CD4-positive, alpha-beta T cell treated with Interleukin-12 subunit alpha and Interleukin-12 subunit beta, for 1 hour (primary cell): ENCODE measurements at places on chromosomes 6 and 20.

- DNase-seq = no peak
Measured at GRCh38 chr20:33568868-33569801, 79.2 kb downstream of the CBFA2T2 start.

GRCh38 chr6:157284738-157285421, 38.4 kb downstream of the TMEM242 start:
- DNase-seq = no peak

DNA sequence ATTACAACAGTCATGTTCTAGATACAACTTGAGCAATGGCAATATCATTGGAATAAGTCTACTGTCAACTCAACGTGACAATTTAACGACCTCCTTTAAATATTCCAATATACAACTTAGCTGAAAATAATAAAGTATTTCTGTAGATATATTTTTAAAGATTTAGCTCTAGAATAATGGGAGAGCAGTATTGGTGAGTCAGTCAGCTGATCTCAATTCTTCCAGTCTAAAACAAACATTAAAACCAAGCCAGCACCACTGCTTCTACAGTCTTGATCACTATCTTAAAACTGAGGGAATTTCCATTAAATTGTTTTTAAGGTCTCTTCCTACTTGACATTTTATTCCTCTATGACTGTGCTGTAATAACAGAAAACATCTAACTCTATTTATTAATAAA, 38.2 kb downstream of the NOL7 start:
- no peak for DNase-seq

DNA sequence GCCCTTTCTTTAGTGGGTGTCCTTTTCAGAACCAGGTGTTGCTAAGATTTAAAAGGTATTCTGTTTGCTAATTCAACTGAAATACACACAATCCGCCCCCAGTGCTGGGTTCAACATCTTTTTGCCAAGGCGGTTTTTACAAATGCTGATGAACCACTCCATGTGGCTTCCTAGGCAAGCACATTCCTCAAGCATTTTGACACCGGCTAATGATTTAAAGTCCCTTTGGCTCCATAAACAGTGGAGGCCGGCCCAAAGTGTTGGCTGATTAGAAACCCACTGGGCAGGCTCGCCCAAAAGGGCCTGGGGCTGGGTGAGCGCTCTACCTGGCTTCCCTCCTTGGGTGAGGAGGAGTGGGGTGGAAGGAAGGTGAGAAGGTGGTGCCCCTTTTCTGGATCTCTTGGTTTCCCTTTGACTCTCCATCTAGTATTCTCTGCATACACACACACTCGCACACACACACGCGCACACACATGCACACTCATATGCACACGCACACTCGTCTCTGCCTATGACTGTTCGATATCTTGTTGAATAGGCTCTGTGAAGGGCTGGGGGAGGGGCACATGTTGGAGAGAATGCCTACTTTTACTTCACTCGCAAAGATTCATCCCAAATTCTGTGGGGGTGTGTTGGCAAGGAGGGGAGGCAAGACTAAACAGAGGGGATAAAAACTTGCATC, 66.7 kb upstream of the ARMC2 start:
- no peak for DNase-seq

DNA sequence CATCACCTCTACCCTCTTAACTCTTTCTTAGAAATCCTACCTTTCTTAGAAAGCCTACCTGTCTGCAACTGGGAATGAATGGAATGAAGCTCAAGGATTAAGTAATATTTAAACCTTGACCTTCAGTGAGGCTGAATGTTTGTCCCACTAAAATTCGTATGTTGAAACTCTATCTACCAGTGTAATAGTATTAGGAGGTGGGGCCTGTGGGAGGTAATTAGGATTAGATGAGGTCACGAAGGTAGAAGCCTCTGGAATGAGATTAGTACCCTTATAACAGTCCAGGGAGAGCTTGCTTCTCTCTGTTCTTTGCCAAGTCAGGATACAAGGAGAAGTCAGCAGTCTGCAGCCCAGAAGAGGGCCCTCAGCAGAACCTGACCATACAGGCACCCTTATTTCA, 158.0 kb downstream of the TENT5A start:
- DNase-seq = no peak

DNA sequence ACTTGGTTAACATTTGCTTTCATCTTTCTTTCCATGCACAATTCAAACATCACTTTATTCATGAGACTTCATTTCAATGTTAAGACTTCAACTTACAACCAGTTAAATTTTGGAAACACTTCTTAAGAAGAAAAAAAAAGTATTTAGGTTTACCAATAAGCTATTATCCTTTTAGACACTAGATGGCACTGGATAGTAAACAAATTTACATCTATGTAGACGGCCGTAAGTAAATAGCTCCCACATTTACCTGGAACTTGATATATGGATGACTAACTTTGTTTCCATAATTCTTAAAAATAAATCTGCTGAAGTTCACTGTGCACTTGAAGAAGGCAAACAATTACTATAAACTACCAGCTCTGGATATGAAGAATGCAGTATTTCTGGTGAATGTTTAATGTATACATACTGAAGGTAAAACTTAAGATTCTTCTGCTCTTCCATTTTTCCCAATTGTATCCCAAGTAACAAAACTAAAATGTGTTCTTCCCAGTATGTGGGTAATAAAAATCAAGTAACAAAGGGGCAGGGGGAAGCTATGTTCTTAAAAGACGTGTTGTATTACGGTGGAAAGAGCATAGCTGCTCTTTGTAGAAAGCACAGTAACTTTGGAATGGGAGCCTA, 130.6 kb upstream of the C6orf118 start:
- DNase-seq = no peak

DNA sequence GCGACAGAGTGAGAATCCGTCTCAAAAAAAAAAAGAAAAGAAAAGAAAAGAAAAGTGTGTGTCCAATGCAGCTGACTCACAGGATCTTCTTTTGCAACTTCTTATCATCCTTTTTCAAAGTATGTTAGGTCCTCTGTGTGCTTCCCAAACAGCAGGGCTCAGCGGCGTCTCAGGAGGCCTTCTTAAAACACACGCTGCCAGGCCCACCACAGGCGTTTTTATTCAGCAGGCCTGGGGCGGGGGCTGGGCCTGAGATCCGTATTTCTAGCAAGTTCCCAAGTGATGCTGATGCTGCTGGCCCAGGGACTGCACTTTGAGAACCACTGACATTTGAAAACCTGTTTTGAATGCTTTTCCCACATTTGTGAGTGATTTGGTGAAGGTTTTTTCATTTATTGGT, 57.1 kb downstream of the PSMG4 start:
- no peak for DNase-seq

GRCh38 chr6:3011592-3011991, 11.9 kb downstream of the NQO2 start:
- DNase-seq = no peak

- DNase-seq = no peak
Measured at GRCh38 chr6:38567436-38567835, 72.3 kb downstream of the BTBD9 start.

DNA sequence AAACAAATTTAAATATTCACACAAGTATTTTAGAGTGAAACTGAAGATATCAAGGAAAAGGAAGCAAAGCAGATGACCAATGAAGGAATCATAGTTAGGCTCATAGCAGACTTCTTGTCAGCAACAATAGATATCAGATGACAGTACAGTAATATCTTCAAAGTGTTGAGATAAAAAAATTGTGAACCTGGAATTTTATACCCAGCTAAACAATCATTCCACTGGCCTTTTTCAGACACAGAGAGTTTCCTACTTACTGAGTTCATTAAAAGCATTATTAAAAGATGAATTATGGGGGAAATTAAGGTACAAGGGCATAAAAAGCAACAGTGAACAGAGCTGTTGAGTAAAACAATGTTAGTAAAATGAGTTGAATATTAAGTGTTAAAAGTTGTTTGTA, 254.6 kb downstream of the UST start:
- no peak for DNase-seq

DNA sequence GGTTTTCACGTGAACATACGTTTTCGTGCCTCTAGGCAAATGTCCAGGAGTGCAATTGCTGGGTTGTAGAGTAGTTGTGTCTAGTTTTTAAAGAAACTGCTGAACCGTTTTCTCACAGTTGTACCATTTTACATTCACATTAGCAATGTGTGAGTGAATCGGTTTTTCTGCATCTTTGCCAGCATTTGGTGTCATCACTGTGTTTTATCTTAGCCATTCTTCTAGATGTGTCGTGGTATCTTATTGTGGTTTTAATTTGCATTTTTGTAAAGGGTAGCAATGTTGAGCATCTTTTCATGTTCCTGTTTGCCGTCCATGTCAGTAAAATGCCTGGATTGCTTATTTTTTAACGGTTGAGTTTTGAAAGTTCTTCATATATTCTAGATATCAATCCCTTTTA, 10.2 kb downstream of the DOK5 start:
- no peak for DNase-seq

DNA sequence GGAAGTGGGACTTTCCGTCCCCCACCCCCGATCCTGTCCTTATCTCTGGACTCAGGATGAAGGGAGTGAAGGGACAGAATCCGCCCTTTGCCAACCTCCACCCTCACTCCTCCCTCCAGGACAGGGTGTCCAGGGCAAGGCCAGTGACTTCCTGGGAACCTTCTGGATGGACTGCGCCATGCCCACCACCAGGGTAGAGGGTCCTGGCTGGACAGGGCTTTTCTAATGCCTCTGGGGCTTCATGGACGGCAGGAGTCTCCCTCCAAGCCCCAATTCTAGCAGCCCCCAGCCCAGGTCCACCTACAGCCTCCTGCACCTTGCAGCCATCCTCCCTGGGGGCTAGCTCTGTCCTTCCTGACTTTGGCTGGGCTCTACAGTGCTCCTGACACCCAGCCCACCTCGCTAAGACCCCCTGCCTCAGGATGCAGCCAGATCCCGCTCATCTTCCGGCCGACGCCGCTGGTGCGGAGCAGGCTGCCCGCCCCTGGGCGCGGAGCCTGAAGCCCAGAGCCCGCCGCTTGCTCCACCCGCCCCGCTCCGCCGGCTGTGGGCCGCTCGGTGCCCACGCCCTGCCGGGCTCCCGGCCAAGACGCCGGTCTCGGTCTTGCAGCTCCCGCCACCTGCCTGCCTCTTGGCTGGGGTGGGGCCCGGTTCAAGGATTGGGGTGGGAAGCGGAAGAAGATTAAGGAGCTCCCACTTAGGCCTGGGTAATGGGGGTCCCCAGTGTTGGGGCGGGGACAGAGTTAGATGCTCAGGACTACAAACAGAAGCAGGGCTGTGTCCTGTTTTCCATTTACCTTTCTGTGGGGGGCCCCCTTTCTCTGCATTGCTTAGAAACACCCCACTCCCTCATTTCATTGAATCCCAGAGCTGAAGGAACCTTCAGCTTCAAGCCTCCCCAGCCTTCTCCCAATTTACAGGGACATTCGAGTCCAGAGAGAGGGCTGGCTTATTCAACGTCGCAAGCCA, 72.8 kb downstream of the MDGA1 start:
- DNase-seq = no peak

- DNase-seq = no peak
Measured at GRCh38 chr6:23713211-23713610, 412.8 kb upstream of the NRSN1 start.

DNA sequence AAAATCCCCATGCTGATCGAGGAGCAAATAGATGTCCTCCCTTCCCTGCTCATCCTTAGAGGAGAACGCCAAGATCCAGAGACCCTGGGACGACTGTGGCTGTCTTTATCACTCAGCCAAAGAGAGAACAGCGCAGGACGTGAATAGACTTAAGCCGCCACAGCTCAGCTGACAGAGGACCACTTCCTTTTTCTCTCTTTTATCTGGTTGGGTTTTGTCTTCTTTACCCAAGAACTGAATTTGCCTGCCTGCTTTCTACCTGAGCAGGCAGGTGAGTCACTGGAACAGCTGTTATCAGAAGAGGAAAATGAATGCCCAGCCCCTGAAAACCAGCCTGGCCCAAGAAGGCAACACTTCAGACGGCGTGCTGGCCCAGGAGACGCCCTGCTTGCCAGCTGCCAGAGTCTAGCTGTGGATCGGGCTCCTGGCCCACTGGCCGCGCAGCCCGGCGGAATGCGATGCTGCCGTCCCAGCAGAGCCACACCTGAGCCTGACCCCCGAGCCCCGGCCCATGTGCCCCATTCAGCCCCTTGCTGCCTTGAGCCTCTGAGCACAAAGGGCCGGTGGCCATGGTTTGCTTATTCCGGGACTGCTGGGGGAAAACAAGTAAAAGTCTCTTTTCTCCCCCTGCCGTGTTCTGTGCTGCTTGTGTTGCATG, 82.1 kb downstream of the TCP11 start:
- DNase-seq = no peak

- no peak for DNase-seq
Measured at GRCh38 chr6:108665495-108666196, 104.9 kb downstream of the FOXO3 start.

- no peak for DNase-seq
Measured at GRCh38 chr20:731891-732560, 36.3 kb downstream of the SLC52A3 start.

GRCh38 chr6:30156262-30156599, 4.8 kb downstream of the TRIM10 start:
- no peak for DNase-seq

- DNase-seq = no peak
Measured at GRCh38 chr20:60974022-60974421, 278.0 kb upstream of the CDH4 start.

DNA sequence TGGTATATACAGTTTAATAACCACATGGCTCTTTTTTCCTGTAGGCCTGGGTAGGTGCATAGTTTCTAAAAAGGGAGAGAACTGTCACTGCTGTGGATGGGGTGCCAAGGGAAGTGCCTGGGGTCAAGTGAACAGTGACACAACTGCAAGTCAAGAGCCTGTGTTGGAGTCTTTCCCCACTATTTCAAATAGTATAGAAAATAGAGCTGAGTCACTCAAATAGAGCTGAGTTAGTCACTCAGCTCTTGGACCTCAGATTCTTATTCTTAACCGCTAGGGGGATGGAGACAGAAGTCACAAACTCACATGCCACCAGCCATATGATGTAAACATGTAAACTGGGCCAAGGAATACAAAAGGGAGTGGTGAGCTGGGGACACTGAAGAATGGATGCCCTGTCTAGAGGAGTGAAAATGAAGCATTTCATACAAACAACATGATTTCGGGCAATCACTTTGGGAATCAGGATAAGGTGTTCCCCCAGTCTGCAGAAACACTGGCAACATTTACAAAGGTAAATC, 2.1 kb downstream of the NQO2 start:
- DNase-seq = peak; percentile 66

GRCh38 chr6:44356487-44356886, 14.0 kb downstream of the SPATS1 start:
- no peak for DNase-seq

GRCh38 chr20:57908704-57909630, 199.2 kb upstream of the PMEPA1 start:
- no peak for DNase-seq

GRCh38 chr20:61734733-61735502, 330.8 kb downstream of the TAF4 start:
- no peak for DNase-seq

DNA sequence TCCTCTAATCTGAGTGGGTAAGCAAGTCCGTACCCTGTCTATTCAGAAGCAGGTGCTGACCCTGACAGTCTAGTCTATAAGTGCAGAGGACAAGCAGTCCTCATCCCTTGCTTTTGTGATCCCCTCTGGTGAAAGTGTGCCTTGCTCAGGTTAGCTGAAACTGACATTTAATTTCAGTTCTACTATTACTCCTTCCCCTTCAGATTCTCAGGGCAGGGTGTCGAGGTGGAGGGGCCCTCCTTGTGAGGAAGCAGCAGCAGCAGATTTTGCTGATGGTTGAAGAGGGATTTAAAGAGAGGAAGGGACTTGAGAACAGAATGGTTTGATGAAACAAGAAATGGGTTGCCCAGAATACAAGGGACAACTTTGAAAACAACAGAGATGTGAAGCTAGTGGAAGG, 309.3 kb downstream of the CLIC5 start:
- DNase-seq = no peak

GRCh38 chr6:106981926-106982325, 7.4 kb upstream of the CD24 start:
- no peak for DNase-seq
